Left forelimb (tissue), 1 donor: ENCODE measurements at places on chromosomes 1 and 21.

DNA sequence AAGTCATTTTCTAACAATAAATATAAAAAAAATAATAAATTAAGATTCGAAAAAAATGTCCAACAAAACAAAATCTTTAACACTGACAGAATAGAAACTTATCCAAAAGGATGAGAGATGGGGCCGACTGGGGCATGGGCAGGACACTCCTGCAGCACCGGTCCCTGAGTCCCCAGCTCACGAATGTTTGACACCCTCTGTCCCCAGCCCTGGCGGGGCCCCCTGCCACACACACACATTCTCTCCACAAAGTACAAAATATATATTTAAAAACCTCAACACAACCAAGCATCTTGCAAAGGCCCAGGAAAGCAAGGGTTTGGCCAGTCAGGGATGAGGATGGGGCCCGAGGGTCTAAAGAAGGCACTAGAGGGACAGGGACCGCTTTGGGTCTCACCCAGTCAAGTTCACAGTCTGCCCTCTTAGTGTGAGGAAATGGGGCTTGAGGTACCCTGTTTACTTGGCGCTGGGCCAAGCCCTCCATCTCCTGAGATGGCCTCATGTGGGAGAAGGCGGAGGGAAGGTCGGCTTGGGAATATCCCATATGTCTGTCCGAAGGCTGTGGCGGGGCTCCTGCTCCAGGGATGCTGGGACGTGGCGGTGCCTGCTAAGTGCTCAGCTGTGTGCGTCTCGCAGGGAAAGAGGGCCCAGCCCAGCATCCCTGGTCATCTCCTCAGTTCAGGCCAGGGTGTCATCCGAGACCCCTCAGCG, 31.3 kb downstream of the EPHA2 start:
- DNase-seq = no peak

GRCh38 chr1:107698161-107698560, 266.8 kb downstream of the VAV3 start:
- no peak for DNase-seq

DNA sequence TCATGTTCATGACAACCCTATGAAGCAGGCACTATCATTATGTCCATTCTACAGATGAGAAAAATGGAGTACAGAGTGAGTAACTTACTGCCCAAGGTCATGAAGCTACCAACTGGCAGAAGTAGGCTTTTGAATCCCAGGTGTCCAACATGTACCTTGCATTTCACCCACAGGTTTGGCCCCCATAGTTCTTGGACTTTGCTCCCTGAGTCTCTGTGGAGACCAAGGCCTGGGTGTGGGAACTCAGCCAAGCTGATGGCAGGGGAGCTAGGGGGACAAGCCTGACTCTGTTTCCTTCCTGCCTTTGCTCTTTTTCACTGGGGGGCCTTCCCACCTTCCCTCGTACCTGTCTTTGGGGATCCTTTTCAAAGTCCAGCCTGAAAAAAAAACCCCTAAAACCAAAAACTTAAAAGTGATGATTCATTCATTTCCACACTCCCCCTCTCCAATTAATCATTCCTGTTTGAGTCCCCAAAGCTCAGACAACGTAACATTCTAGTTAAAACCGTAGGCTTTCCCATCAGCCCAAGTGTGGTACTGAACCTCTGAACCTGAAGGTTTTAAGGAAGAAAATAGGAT, 8.5 kb upstream of the TTC22 start:
- no peak for DNase-seq

DNA sequence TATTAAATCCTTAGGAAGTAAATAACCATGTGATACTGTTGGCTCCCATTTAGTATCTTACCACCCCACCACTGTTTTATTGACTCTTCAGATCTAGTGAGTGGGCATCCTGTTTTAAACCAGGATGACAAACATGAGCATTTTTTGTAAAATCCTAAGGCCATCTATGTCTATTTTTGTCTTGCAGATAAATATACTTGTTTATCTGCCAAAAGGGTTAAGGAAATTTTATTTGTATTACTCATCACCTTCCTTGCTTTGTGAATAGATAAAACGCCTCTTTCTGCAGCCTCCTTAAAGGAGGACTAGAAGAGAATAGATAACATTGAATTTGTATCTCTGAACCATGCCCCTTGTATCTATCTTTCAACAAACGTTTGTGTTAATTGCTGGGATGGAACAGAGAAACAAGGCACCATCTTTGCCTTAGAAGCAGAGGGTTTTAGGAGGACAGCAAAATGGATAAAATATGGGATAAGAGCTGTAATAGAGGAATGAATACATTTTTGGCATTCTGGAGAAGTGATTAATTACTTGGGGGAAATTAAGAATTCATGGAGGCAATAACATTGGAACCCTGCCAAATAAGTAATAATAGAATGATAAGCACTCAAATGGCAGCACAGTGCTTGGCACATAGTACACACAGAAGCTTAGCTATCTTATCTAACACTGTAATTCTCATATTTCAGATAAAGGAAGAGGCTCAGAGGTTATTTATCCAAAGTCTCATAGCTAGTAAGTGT, 14.7 kb downstream of the YTHDF2 start:
- no peak for DNase-seq

DNA sequence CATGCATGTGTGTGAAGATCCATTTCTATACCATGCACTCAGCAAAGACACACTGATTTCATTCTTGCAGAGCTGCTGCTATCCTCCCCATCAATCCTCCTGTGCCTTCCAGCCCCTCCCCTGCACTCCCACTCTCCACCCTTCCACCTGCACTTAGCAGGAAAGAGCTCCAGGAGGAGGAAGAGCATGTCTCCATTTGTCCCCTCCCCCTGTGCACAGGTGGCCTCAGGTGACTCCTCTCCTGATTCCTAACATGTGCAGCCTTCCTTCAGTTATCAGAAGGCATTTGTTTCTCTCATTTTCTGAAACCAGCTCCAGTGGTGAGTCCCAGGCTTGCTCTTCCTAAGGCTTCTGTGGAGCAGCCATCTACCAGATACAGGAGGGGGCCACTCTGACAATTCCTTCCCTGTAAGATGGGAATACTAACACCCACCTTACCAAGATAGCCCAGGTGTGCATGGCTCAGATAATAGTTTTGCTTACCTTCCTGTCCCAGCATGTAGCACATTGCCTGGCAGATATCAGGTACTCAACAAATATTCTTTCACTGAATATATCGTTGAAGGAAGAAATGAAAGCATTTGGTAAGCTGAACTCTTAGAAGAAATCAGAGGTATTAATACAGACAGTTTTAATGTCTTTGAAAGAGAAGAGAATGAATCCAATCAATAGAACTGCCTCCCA, 21.9 kb upstream of the FAM3B start:
- DNase-seq = no peak

DNA sequence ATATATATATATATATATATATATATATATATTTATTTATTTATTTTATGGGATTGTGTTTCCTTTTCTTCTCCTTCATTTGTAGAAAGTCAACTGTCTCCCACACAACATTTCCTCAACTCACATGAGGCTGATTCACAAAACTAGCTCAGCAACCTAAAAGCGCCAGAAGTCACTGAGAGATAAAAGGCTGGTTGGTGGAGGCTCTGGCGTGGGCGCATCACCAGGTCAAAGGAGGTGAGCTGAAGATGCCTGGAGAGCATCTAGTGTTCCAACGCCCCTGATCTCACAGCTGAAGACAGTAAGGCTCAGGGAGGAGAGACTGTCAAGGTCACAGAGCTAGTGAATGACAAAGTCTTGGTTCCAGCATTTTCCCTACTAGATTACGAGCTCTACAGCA, 78.0 kb downstream of the HLCS start:
- DNase-seq = no peak

- DNase-seq = no peak
Observed at GRCh38 chr1:200215350-200215749, 187.8 kb downstream of the NR5A2 start.

- DNase-seq = no peak
Observed at GRCh38 chr1:151820940-151821339, 10.7 kb downstream of the RORC start.

GRCh38 chr1:171792656-171793369, 11.4 kb downstream of the METTL13 start:
- no peak for DNase-seq

- DNase-seq = no peak
Observed at GRCh38 chr1:78005755-78006154, 1.0 kb downstream of the DNAJB4 start.

DNA sequence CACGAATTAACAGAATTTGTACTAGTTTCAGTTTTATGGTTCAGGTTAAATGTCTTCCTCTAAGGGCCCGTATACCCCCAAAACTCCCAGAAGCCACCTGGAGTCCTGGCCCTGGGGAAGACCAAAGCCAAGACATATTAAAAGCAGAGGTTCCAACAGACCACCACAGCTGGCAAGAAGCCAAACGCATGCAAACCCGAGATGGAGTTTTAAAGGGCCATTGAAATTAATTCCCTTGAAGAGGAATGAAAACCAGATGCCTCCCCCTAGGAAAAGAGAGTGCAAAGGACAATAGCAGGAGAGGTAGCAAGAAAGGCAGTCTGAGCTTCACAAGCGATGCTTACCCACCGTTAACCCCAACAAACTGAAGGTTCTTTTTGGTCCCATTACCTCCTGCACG, 48.1 kb downstream of the KANK4 start:
- DNase-seq = no peak

GRCh38 chr21:28798798-28799197, 193.9 kb downstream of the LTN1 start:
- DNase-seq = no peak
